ENCODE measurements at places on chromosomes 3 and 15.

DNA sequence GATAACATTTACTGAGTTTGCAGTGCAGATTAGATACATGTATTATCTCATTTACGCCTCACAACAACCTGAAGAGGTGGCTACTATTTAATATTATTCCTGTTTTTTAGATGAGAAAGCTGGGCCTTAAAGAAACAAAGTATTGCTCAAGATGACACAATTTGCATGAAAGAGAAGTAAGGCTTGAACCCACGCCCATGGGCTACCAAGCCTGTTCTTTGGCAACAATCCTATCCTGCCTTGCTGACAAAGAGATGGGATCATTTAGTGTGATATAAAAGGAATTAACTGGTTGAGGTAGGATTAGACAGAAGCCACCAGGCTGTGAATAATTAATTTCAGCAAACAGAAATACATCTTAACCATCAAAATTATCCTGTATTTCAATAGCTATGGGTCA lies 9.2 kb upstream of the LDHAL6B start:
- DNase-seq: no peak

DNA sequence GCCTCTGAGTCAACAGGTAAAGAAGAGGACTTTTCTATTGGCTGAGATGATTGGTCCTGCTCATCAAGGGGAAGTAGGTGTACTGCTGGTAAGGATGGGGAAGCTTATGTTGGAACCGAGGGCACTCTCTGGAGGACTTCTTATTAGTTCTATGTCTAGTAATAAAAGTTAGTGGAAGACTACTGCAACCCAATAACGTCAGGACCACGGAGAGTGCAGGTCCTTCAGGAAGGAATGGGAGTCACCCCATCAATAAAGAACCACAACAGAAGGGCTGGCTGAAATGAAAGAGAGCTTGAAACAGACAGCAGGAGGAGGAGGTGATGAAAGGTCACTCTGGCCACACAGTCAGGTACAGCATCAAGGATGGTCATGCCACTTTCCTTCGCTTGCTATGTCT lies 68.8 kb upstream of the PRR23E start:
- no peak for DNase-seq

- DNase-seq: peak; percentile 59
These were observed at the start of gene ZNF619 for GRCh38 chr3:40476478-40477470. TSS of gene ZNF619 (plus strand) at chr3:40477122. CDS start at chr3:40477980, 858 bp downstream.

DNA sequence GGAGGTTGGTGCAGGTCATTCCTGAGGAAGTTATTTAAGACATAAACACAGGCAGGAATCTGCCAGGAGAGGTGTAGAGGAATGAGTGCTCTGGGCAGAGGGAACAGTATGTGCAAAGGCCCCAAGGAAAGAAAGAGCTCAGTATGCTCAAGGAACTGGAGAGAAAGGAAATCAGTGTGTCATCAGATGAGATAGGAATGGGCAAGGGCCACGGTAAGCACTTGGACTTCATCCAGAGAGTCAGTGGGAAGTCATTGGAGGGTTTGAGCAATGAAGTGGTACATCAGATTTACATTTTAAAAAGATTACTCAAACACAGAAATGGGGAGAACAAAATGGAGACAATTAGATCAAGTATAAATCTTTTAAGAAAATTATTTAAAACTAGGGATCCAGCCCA lies 272.2 kb downstream of the ADAMTSL3 start:
- no peak for DNase-seq

- DNase-seq: no peak
These were observed 8.3 kb downstream of the TADA3 start for GRCh38 chr3:9783954-9784353.

- DNase-seq: peak; percentile 39
These were observed 39.3 kb upstream of the TRA2B start for GRCh38 chr3:185976977-185977678.

GRCh38 chr3:10583798-10584708 lies 78.7 kb upstream of the ATP2B2 start:
- DNase-seq: no peak

GRCh38 chr15:80503319-80503952 lies 99.3 kb downstream of the ARNT2 start:
- DNase-seq: no peak

DNA sequence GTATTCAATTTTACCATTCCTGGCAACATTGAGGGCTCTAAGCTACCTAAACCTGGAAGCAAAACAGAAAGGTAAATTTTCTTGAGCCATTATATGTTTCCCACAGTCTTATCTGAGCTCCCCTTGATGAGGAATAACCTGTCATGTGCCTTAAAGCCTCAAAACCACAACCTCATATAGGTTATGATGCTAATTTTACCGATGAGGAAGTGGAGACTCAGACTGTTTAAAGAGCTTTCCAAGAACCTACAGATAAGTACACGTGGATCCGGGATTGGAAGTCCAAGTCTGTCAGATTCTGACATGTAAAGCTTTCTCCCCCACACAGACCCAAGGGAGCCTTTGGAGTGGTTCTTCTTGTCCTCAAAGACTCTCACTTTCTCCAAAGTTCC lies 140.5 kb downstream of the SEMA6D start:
- no peak for DNase-seq

DNA sequence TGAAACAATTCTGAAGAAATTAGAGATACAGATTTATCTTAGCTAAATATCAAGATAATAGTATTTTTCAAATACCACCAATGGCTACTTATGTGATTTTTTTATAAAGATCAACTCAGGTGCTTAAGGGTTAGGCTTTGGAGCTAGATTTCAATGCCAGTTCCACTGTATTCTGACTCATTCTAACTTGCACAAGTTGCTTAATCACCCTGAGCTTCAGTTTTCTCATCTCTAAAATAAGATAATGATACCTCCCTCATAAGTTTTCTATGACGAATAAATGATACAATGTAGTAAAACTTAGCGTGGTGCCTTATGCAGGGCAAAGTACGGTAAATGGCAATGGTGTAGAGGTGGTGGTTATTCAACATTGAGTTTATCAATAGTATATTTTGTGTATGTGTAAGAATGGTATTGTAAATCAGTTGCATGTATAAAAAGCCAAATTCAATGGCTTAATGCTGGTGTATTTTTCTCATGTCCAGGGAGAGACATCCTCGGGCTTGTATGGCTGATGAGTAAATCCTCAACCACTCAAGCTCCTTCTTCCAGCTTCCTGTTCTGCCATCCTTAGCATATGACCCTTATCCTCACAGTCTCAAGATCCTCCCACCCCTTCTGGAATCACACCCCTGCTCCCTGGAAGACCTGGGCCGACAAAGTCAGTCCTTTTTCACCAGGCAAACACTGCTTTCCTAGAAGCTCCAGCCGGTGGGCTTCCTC lies 505.9 kb upstream of the CFAP20DC start:
- DNase-seq: no peak

DNA sequence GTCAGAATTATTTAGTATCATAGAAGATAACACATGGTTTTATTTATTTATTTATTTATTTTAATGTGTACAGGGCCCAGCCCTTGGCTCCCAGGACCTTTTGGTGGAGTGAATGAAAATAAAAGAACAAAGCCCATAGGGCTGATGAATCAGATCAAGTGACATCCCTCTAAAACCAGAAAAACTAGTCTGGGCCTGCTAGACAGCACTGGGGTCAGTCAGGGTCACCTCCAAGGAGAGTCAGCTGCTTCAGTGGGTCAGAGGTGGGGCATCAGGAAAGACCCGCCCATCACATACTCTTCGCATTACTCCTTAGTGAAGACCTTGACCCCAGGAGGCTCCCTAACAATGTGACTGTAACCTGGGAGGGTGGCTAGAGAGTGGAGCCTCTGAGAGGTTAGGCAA lies 12.8 kb downstream of the PPCDC start:
- no peak for DNase-seq

DNA sequence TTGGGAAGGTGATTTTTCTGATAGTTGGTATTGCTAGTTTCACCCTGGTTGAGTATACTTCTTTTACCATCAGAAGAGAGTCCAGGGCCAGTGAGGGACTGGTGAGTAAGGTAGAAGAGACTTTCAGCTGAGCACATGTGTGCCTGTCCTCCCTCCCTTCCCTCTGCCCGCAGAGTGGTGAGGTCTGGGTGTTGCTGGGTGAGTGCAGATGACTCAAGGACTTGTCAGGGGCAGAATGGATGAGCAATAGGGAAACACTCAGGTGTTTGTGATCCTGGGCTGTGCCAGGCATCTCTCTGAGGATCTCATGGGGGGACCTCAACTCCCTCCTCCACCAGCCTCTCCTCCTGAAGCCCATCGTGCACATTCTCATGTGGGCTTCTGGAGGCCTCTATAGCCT lies 76.0 kb upstream of the GSK3B start:
- DNase-seq: no peak

- DNase-seq: no peak
These were observed 114.0 kb downstream of the MAGI1 start for GRCh38 chr3:65924762-65925161.

DNA sequence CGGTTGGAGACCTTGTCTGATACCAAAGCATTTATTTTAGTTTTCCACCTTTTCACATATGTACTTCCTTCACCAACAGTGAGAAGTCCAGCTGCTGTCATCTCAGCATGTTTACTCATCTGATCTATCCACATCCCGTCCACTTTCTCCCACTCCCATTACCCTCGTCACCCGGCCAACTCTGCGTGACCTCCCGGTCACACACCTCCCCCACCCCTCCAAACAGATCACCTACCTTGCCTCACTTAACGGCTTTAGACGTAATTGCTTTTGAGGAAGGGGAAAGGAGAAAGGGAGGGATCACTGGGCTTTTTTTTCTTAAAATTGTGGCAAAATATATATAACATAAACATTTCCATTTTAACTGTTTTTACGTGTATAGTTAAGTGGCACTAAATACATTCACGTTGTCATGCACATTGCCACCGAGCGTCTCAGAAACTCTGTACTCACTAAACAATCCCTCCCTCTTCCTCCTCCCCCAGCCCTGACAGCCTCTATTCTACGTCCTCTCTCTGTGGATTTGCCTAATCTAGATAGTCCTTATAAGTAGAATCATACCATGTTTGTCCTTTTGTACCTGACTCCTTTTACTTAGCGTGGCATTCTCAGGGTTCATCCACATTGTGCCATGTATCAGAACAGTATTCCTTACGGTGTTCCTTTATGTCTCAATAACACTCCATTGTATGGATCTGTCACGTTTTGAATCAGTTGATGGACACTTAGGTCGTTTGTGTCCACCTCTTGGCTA lies 67.2 kb downstream of the LMLN start:
- no peak for DNase-seq

- no peak for DNase-seq
These were observed 29.5 kb downstream of the AGTR1 start for GRCh38 chr3:148727231-148727630.

GRCh38 chr3:31561891-31562290 lies 29.2 kb downstream of the STT3B start:
- DNase-seq: no peak

DNA sequence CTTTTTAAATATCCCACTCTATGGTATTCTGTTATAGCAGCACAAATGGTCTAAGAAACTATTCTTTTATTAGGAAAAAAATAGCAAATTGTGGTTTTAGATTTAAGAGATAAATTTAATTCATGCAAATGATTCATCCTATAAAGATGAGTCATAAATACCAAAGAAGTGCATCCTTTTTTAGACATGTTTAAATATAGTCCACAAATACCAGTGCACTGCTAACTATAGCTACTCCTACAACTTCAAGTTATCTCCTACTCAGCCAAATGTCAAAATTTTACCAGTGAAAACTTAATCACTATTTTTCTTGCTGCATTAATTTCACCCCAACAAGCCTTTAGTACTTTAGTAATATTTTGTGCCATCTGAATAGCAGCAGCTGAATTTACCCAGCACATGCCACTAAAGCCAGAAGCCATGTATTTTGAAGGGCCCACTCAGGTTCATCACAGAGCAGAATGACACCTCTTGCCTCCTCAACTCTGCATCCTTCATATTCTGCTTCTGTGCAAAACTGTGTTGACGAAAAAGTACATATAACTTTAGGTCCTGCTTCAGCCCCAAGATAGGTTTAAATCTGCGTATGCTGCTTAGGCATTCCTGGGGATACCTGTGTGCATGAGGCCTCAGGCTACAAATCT lies 24.9 kb downstream of the CX3CR1 start:
- DNase-seq: no peak

DNA sequence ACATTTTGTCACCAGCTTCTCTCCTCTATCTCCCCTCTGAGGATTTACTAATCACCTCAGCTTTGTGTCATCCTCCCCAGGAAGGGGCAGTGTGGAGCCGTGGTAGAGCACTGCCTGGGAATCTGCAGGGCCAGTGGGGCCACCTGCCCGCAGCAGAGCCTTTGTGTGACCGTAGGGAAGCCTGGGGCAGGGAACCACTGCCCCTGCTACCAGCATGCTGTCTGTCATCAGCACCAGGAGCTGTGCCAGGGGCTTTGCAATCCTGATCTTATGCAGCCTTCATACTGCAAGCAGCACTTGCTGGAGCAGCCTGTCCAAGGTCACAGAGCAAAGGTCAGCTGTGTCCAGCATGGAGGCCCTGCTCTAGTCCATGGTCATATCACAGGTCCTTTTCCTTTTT lies 170.2 kb upstream of the IL12A start:
- DNase-seq: no peak

GRCh38 chr15:29765898-29766527 lies 56.3 kb downstream of the TJP1 start:
- no peak for DNase-seq

- no peak for DNase-seq
These were observed 486.8 kb upstream of the THBS1 start for GRCh38 chr15:39094116-39094515.

DNA sequence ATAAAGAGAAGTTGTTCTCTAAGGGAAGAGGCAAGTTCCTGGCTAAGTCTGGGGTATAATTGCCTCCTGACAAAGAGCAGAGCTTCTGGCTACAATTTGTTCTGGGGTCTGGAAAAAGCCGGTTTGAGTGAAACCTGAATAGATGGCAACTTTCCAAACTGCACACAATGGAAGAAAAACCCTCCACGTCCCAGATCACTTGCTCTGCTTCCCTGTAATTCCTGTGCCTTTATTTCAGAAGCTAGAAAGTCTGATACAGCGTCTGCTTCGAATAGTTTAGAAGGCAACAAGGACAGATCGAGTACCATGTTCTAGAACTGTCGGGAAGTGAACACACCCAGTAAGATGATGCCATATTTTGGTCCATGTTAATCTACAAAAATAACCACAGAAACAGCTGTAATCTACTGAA lies 1.6 kb upstream of the WDR82 start:
- DNase-seq: no peak

DNA sequence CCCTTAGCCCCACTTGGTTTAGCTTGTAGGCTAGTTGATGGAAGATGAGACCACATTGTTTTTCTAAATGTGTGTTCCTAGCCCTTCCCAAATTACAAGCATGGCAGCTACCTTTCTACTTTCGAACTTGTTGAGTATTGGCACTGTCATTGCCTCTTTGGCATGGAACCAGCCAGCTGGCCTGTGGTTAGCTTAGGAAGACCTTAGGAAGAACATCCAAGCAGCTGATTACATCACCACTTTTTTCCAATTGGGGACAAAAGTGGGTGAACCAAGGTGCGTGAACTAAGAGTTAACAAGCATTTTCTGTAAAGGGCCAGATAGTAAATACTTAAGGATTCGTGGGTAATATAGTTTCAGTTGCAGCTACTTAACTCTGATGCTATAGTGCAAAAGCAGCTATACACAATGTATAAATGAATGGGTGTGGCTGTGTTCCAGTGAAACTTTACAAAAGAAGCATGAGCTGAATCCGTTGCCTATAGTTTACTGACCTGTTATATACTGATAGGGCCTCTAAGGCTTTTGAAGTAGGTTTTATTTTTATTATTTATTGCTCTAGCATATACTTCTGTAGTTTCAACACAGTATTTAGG lies 8.5 kb downstream of the KLHL18 start:
- no peak for DNase-seq
